ENCODE measurements at places on chromosomes 6 and 20. TPM values are rescaled to one million over a fixed set of nuclear protein-coding genes. Genes with fewer than 3 reads are reported as not detected.

The PPP1R3G gene
- 1.5 TPM for total RNA-seq

The SPDEF gene
- not detected for total RNA-seq

The SAMD10 gene
- 2.4 TPM for total RNA-seq

The CST7 gene
- not detected for total RNA-seq

The MOG gene
- not detected for total RNA-seq

The C6orf132 gene
- total RNA-seq, result 2.5 TPM

The LGSN gene
- not detected for total RNA-seq

The CCN6 gene
- total RNA-seq, result not detected

The ADGRB3 gene
- total RNA-seq, result not detected

The BCAS1 gene
- total RNA-seq, result not detected

The PLN gene
- 0.83 TPM for total RNA-seq

The TRIM15 gene
- total RNA-seq, result not detected

The C20orf144 gene
- total RNA-seq, result 0.05 TPM

The LAMA2 gene
- 14.1 TPM for total RNA-seq

The CGAS gene
- total RNA-seq, result 5.6 TPM

The IL17A gene
- not detected for total RNA-seq

The ARMC2 gene
- 2.0 TPM for total RNA-seq

The THBD gene
- 7.2 TPM for total RNA-seq

The SAPCD1 gene
- total RNA-seq, result 1.2 TPM

The ULBP1 gene
- 0.09 TPM for total RNA-seq

The MAN1A1 gene
- total RNA-seq, result 77.1 TPM

The PHIP gene
- 16.3 TPM for total RNA-seq

The RUNX2 gene
- 8.3 TPM for total RNA-seq

The NKX2-2 gene
- not detected for total RNA-seq

The POPDC3 gene
- total RNA-seq, result 13.7 TPM

The RSPO3 gene
- total RNA-seq, result 1.2 TPM

The MCCD1 gene
- total RNA-seq, result not detected

The FAM135A gene
- 14.2 TPM for total RNA-seq

The PLAGL2 gene
- total RNA-seq, result 4.8 TPM

The PGC gene
- total RNA-seq, result not detected
